ENCODE measurements at places on chromosomes 4 and X. TPM values are rescaled to one million over a fixed set of nuclear protein-coding genes. Genes with fewer than 3 reads are reported as not detected.

DNA sequence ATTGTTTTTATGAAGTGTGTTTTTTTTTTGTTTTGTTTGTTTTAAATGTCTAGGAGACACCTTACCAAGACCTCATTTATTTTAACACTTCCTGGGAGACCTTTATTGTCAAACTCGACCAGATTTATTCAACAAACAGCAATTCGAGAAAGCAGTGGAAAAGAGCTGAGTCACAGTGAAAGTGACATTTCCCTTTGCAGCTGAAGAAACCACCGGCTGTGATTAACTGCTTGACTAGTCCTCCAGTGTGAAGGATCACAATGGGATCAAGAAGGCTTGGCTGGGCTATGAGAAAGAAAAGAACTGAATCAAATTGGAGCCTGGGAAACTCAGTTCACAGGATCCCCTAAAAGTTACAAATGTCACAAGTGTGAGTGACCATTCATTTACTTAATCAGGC is 11.9 kb upstream of the ADH7 start:
- peaks cover 12% of the 10 kb centered on the region for H3K4me1 ChIP-seq
- H3K27me3 ChIP-seq: peaks cover 21% of the 10 kb centered on the region
- H3K36me3 ChIP-seq: no peaks in the 10 kb centered on the region
- no peak for DNase-seq
- H3K4me3 ChIP-seq: no peak overlapping the region
- H3K27ac ChIP-seq: no peak overlapping the region

GRCh38 chr4:144659447-144659846 is 13.5 kb downstream of the HHIP start:
- peaks cover 13% of the 10 kb centered on the region for H3K27me3 ChIP-seq
- no peaks in the 10 kb centered on the region for H3K36me3 ChIP-seq
- no peak for DNase-seq
- H3K27ac ChIP-seq: no peak overlapping the region
- no peak overlapping the region for H3K4me3 ChIP-seq

DNA sequence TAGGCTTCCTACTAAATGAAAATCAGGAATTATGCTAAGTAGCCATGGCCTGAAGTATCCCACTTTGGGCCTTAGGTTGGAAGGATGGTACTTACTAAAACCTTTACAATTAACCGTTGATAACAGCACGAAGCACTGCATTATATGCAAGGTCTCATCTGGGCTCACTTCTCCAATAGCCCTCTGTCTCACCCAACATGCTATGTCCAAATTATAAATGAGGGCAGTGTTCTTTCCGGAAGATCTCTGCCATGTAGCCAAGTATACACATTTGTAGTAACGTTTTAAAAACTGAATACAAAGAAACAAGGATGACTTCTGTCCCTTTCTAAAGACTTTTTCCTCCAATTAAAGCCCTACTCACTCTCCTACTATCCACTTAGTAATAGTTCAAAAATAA is 51.6 kb downstream of the SCFD2 start:
- H3K4me3 ChIP-seq: no peak overlapping the region
- peaks cover 15% of the 10 kb centered on the region for H3K36me3 ChIP-seq
- no peak overlapping the region for H3K27ac ChIP-seq
- DNase-seq: no peak
- H3K4me1 ChIP-seq: peaks cover 13% of the 10 kb centered on the region
- no peaks in the 10 kb centered on the region for H3K27me3 ChIP-seq

- no peaks in the 10 kb centered on the region for H3K4me1 ChIP-seq
- no peak for DNase-seq
- H3K27ac ChIP-seq: no peak overlapping the region
- no peaks in the 10 kb centered on the region for H3K36me3 ChIP-seq
- no peak overlapping the region for H3K4me3 ChIP-seq
Observed at GRCh38 chrX:26442340-26442739, 226.4 kb downstream of the MAGEB5 start.

DNA sequence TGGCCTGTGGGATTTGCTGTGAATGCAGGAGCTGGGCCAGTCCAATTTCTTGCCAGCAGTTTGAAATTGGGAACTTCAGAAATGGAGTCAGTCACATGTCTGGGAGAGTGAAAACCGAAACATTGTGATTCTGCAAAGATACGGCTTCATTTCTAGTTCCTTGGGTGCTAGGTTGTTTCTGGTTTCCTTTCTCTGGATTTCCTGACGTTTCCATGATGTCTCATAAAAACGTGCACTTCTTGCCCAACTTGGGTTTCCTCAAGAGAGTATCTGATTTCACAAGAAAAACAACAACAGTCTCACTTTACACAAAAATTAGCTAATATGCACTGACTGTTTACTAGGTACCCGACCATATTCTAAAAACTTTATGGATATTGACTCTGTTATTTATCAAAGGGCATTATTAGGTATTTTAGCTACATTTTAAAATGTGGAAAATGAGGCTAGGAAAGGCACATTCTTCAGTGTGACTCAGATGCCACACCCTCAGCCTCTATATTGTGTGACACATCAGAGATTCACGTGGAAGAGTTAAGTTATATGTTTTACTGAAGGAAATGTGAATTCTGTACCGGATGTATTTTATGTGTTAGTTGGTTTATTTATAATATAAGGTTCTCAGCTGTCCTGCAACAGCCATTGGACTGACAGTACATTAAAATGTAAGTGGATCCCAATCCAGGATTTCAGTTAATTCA is 225.0 kb upstream of the PUDP start:
- no peak overlapping the region for H3K27ac ChIP-seq
- no peak for DNase-seq
- H3K36me3 ChIP-seq: no peaks in the 10 kb centered on the region
- no peak overlapping the region for H3K4me3 ChIP-seq
- H3K4me1 ChIP-seq: no peaks in the 10 kb centered on the region
- no peaks in the 10 kb centered on the region for H3K27me3 ChIP-seq

LNX1 gene
- total RNA-seq: not detected
